ENCODE measurements at places on chromosomes 2 and 18.

DNA sequence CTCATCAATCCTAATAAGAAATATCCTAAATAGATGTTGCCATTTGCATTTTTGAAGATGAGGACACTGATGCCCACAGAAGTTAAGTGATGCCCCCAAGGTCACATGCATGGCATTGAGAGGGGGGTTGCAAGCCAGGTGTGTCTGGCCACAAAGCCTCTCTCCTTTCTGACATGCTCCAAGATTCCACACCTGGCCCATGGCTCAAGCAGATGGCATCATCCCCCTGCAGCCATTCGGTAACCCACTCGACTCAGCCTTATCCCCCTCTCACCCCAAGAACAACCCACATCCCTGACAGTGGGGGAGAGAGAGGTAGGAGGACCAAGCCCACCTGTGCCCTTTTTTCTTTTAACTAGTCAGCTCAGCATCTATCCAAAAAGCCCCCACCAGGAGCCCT lies 16.5 kb upstream of the TEX51 start:
- DNase-seq: no peak

- no peak for DNase-seq
These were observed 7.0 kb downstream of the USP34 start for GRCh38 chr2:61463769-61464475.

- DNase-seq: no peak
These were observed 134.1 kb upstream of the GPC1 start for GRCh38 chr2:240301256-240301795.

GRCh38 chr2:10350761-10351160 lies 48.1 kb downstream of the HPCAL1 start:
- DNase-seq: no peak

- no peak for DNase-seq
These were observed 102.3 kb downstream of the BOD1L2 start for GRCh38 chr18:57249179-57249578.

Measured in astrocyte (in vitro differentiated cells and primary cell).